ENCODE measurements at places on chromosomes 5 and 9. TPM values are rescaled to one million over a fixed set of nuclear protein-coding genes. Genes with fewer than 3 reads are reported as not detected.
A peak's percentile ranks its signal among the peaks of the same experiment; 100 is the strongest.

The MTREX gene
- total RNA-seq, result 76.1 TPM

GRCh38 chr5:128674837-128675446, 136.9 kb upstream of the FBN2 start:
- peaks cover 2% of the 10 kb centered on the region for H3K27me3 ChIP-seq
- no peaks in the 10 kb centered on the region for H3K4me1 ChIP-seq
- peak; percentile 35 for DNase-seq
- H3K36me3 ChIP-seq, result no peaks in the 10 kb centered on the region
- no peak overlapping the region for H3K4me3 ChIP-seq
- no peak overlapping the region for H3K27ac ChIP-seq

DNA sequence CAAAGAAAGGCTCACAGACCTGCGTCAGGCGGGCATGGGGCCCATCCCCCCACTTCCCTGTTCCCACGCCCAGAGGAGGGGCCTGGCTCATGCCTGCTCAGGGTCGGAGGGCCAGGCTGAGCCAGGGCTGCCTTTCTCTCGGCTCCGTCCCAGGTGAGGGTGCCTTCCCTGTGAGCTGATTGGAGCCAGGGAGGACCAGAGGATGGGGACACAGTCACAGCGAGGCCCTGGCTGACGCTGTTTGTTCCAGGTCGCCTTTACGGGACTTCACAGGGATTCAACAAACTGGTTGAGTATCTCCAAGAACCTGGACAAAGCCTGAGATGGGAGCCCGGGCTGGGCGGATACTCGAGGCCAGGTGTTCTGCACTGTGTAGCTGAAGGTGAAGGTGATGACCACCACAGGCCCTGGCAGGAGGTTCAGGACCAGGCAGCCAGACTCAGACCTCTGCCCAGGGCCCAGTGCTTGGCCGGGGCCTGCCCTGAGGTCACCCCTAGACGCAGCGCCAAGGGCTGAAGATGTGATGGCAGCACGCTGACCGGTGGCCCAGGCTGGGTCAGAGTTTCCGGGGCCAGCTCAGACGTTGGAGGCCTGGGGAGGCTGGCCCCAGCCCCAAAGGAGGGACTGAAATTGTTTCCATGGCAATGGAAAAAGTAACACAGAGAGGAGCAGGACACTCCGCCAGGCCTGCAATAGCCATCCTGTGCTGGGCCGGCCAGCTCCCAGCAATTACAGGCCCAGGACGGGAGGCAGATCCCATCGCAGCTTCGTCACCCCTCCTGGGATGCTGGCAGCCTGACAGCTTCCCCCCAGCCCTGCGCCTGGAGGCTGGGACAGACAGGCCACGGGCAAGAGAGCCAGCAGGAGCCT, 65.3 kb upstream of the ADAMTS2 start:
- no peak overlapping the region for H3K4me3 ChIP-seq
- H3K36me3 ChIP-seq, result no peaks in the 10 kb centered on the region
- H3K27me3 ChIP-seq, result no peaks in the 10 kb centered on the region
- H3K4me1 ChIP-seq, result no peaks in the 10 kb centered on the region
- no peak for DNase-seq
- no peak overlapping the region for H3K27ac ChIP-seq

GRCh38 chr5:38452201-38452600, 104.2 kb downstream of the LIFR start:
- no peak for DNase-seq
- H3K27ac ChIP-seq, result no peak overlapping the region
- peaks cover 24% of the 10 kb centered on the region for H3K4me1 ChIP-seq
- H3K27me3 ChIP-seq, result peaks cover 75% of the 10 kb centered on the region
- H3K4me3 ChIP-seq, result no peak overlapping the region
- H3K36me3 ChIP-seq, result no peaks in the 10 kb centered on the region

Measured in activated CD4-positive, alpha-beta T cell treated with anti-CD3 and anti-CD28 coated beads, Interleukin-2, amount 10 ng/mL, durations not matched to agents 7 days and 5 days (primary cell).